M059J (cell line): ENCODE measurements at places on chromosomes 5 and 9. TPM values are rescaled to one million over a fixed set of nuclear protein-coding genes. Genes with fewer than 3 reads are reported as not detected.
A peak's percentile ranks its signal among the peaks of the same experiment; 100 is the strongest.

Gene SOX30
- total RNA-seq, result 0.12 and 0.22 TPM in 2 replicates

Gene SPATA31D4
- not detected in 2 replicates for total RNA-seq

Gene FGF1
- total RNA-seq, result 2.4 and 4.1 TPM in 2 replicates

GRCh38 chr5:139058121-139058520 lies 140.0 kb downstream of the SIL1 start:
- DNase-seq, result peak; percentile 40

GRCh38 chr5:123119334-123119986 lies 30.4 kb downstream of the PRDM6 start:
- peak; percentile 75 for DNase-seq
